ENCODE measurements at places on chromosomes 5 and 9. TPM values are rescaled to one million over a fixed set of nuclear protein-coding genes. Genes with fewer than 3 reads are reported as not detected.

- no peaks in the 10 kb centered on the region for H3K4me1 ChIP-seq
- peaks cover 10% of the 10 kb centered on the region for H3K27me3 ChIP-seq
- DNase-seq: no peak
- H3K4me3 ChIP-seq: no peak overlapping the region
- H3K36me3 ChIP-seq: no peaks in the 10 kb centered on the region
- H3K27ac ChIP-seq: no peak overlapping the region
These were observed 10.0 kb upstream of the SLC12A7 start for GRCh38 chr5:1121891-1122290.

DNA sequence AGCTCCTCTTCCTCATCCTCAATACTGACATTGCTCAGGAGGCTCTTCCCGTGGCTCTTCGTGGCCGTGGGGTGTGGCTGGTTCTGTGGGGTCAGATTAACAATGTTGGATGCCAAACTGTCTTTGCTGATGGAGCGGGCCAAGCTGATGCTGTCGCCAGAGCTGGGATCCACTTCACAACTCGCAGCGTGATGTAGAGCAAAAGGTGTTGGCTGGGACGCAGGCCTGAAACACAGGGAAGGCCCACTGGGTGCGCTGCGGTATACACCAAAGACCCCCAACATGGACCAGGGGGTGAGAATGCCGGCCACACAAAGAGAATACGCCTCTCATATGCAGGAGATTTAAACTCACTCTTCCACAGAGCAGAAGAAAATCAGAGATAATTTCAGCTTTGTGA, 84.3 kb downstream of the CAMSAP1 start:
- H3K27me3 ChIP-seq: no peaks in the 10 kb centered on the region
- peaks cover 25% of the 10 kb centered on the region for H3K36me3 ChIP-seq
- no peaks in the 10 kb centered on the region for H3K4me1 ChIP-seq
- no peak overlapping the region for H3K27ac ChIP-seq

DNA sequence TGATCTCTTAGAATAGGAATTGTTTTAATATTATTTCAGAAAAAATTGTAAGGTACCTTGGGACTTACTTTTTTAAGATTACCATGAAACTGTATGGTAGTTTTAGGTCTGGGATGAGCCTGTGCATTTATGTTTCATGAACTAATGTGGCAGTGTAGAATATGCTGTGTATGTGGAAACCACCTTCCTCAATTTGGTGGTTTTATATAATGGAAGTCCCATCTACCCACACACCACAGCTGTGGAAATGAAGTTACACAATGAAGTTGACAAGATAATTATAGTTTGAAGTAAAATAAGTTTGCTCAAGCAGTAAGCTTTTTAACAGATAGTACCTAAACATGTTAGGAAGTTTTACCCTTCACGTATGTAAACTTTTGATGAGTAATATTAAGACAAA, 24.4 kb downstream of the WDR36 start:
- no peaks in the 10 kb centered on the region for H3K27me3 ChIP-seq
- H3K27ac ChIP-seq: no peak overlapping the region
- H3K4me3 ChIP-seq: no peak overlapping the region
- H3K36me3 ChIP-seq: peaks cover 56% of the 10 kb centered on the region
- H3K4me1 ChIP-seq: no peaks in the 10 kb centered on the region
- no peak for DNase-seq

GRCh38 chr9:137745541-137745991, 126.8 kb downstream of the EHMT1 start:
- H3K27me3 ChIP-seq: no peaks in the 10 kb centered on the region
- DNase-seq: peak; percentile 22
- no peak overlapping the region for H3K27ac ChIP-seq
- no peak overlapping the region for H3K4me3 ChIP-seq

GRCh38 chr5:66406761-66407336, 189.3 kb upstream of the MAST4 start:
- H3K4me1 ChIP-seq: no peaks in the 10 kb centered on the region
- no peak for DNase-seq
- H3K27me3 ChIP-seq: peaks cover 14% of the 10 kb centered on the region
- H3K4me3 ChIP-seq: no peak overlapping the region
- H3K27ac ChIP-seq: no peak overlapping the region

GRCh38 chr5:161598686-161599085, 52.2 kb upstream of the GABRB2 start:
- no peak overlapping the region for H3K4me3 ChIP-seq
- H3K27me3 ChIP-seq: no peaks in the 10 kb centered on the region
- no peaks in the 10 kb centered on the region for H3K4me1 ChIP-seq
- DNase-seq: no peak
- H3K36me3 ChIP-seq: no peaks in the 10 kb centered on the region

- H3K27me3 ChIP-seq: no peaks in the 10 kb centered on the region
- DNase-seq: no peak
- no peaks in the 10 kb centered on the region for H3K4me1 ChIP-seq
- no peak overlapping the region for H3K4me3 ChIP-seq
These were observed 103.6 kb downstream of the HSPA4 start for GRCh38 chr5:133155326-133155969.

- H3K27me3 ChIP-seq: no peaks in the 10 kb centered on the region
- H3K36me3 ChIP-seq: no peaks in the 10 kb centered on the region
- DNase-seq: no peak
- no peak overlapping the region for H3K27ac ChIP-seq
- no peak overlapping the region for H3K4me3 ChIP-seq
- H3K4me1 ChIP-seq: peaks cover 11% of the 10 kb centered on the region
These were observed 39.8 kb upstream of the CRB2 start for GRCh38 chr9:123316053-123316718.

- DNase-seq: no peak
- no peaks in the 10 kb centered on the region for H3K4me1 ChIP-seq
These were observed 202.5 kb downstream of the GDNF start for GRCh38 chr5:37637165-37637845.

GRCh38 chr9:120263836-120264235, 316.1 kb downstream of the CDK5RAP2 start:
- no peaks in the 10 kb centered on the region for H3K27me3 ChIP-seq
- H3K36me3 ChIP-seq: no peaks in the 10 kb centered on the region
- no peak overlapping the region for H3K27ac ChIP-seq
- no peak for DNase-seq
- H3K4me3 ChIP-seq: no peak overlapping the region

- no peaks in the 10 kb centered on the region for H3K4me1 ChIP-seq
- DNase-seq: no peak
These were observed 183.7 kb downstream of the PDE4D start for GRCh38 chr5:59709846-59710245.

GRCh38 chr9:22383718-22384117, 62.9 kb upstream of the DMRTA1 start:
- H3K27me3 ChIP-seq: no peaks in the 10 kb centered on the region
- no peak overlapping the region for H3K27ac ChIP-seq
- no peak overlapping the region for H3K4me3 ChIP-seq
- DNase-seq: no peak
- no peaks in the 10 kb centered on the region for H3K4me1 ChIP-seq
- no peaks in the 10 kb centered on the region for H3K36me3 ChIP-seq

DNA sequence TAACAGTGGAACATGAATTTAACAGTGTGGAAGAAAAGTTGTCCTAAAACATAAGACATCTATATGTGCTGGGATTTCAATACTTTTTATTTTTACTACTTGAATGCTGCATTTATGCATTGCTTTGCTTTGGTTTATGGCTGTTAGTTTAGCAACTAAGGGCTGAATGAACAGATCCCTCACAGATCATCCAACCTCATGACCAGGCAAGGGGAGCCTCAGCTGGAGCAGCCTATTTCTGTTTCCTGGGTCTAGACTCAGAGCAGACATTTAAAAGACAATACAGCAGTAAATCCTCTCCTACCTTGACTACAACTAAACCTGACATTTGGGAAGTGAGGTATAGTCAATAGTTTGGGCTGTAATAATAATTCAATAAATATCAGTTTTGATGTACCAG, 163.3 kb downstream of the AUH start:
- peaks cover 2% of the 10 kb centered on the region for H3K4me1 ChIP-seq
- no peak for DNase-seq
- H3K4me3 ChIP-seq: no peak overlapping the region
- no peaks in the 10 kb centered on the region for H3K36me3 ChIP-seq
- H3K27ac ChIP-seq: no peak overlapping the region

Gene NUTM2F
- not detected for total RNA-seq

Measured in T-cell (primary cell).